HepG2 (cell line): ENCODE measurements at places on chromosomes 2 and 18. TPM values are rescaled to one million over a fixed set of nuclear protein-coding genes. Genes with fewer than 3 reads are reported as not detected.

CLIP4 gene
- total RNA-seq = 0.46 TPM in 2 replicates

GRCh38 chr2:226548732-226549131, 250.9 kb downstream of the IRS1 start:
- peaks cover 9% of the 10 kb centered on the region for H3K4me1 ChIP-seq
- H3K27ac ChIP-seq = no peak overlapping the region
- H3K4me3 ChIP-seq = no peak overlapping the region
- no peaks in the 10 kb centered on the region for H3K27me3 ChIP-seq

AP1S3 gene
- 16.3 and 26.3 TPM in 2 replicates for total RNA-seq

- no peak overlapping the region for H3K4me3 ChIP-seq
- no peaks in the 10 kb centered on the region for H3K36me3 ChIP-seq
- DNase-seq = no peak
- no peaks in the 10 kb centered on the region for H3K27me3 ChIP-seq
- no peak overlapping the region for H3K27ac ChIP-seq
These were observed 1176.5 kb upstream of the TMEFF2 start for GRCh38 chr2:193371200-193371599.

RND3 gene
- 0.13 and 0.73 TPM in 2 replicates for total RNA-seq

GRCh38 chr2:239305771-239306170, 95.0 kb downstream of the HDAC4 start:
- no peaks in the 10 kb centered on the region for H3K36me3 ChIP-seq
- no peak for DNase-seq
- no peaks in the 10 kb centered on the region for H3K27me3 ChIP-seq
- H3K4me1 ChIP-seq = peaks cover 2% of the 10 kb centered on the region
- H3K27ac ChIP-seq = no peak overlapping the region

- no peak for DNase-seq
- no peak overlapping the region for H3K27ac ChIP-seq
- H3K4me3 ChIP-seq = no peak overlapping the region
- H3K36me3 ChIP-seq = no peaks in the 10 kb centered on the region
These were observed 262.1 kb downstream of the MYCN start for GRCh38 chr2:16202266-16203020.

DNA sequence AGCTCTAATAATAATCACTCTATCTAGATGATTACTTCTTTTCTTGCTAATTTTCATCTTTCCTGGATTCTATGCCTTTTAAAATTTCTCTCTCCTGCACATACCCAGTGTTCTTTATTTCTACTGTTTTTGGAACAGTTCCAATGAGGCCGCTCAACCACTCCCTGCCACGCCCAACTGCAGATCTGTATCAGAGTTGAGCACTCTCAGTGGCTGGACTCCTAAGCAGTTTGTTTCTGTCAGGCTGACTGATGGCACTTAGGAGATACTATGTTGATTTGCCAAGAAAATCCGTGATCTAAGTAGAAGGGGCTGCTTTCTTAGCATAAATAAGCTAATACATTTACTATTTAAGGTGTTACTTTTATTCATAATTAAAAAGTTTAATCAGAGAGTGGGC, 192.8 kb downstream of the ARHGAP15 start:
- no peak for DNase-seq
- H3K36me3 ChIP-seq = no peaks in the 10 kb centered on the region
- H3K4me1 ChIP-seq = no peaks in the 10 kb centered on the region
- no peak overlapping the region for H3K27ac ChIP-seq
- H3K27me3 ChIP-seq = no peaks in the 10 kb centered on the region

GRCh38 chr2:196990788-196991461, 64.4 kb upstream of the PGAP1 start:
- no peaks in the 10 kb centered on the region for H3K36me3 ChIP-seq
- H3K4me3 ChIP-seq = no peak overlapping the region
- no peaks in the 10 kb centered on the region; the same call in 1 of the 2 replicates for H3K27me3 ChIP-seq
- H3K27ac ChIP-seq = no peak overlapping the region
- no peaks in the 10 kb centered on the region for H3K4me1 ChIP-seq
- DNase-seq = no peak

DNA sequence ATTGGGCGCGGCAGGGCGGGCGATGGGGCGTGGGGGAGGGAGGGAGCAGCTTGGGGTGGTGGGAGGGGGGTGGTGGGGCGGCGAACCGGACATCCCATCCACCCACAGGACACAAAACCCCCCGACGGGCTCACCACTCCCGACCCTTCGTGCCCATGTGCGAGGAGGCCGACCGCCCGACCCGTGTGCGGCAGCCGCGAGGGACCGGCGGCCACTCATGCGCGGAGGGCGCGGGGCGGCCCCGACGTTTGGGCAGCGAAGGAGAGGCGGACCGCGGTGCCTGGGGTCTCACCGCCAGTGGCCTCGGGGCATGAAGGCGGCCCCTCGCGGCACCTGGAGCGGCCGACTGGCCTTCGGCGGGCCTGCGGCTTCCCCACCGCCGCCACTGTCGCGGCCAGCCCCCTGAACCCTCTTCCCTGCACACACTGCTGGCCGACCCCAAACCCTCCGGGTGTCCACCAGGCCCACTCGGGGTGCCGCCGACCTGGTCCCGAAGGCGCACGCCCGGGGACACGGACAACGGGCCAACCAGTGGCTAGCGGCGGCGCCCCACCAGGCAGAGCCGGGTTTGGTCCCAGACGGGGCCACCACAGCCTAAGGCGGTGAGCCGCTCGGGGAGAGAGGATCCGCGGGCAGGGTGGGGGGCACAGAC, 94.6 kb upstream of the ANKRD30BL start:
- no peaks in the 10 kb centered on the region for H3K27me3 ChIP-seq
- H3K27ac ChIP-seq = no peak overlapping the region
- no peak for DNase-seq
- H3K4me1 ChIP-seq = no peaks in the 10 kb centered on the region

GRCh38 chr2:218880102-218880858, at the start of gene WNT10A:
Gene WNT10A (plus strand): TSS chr2:218880852. CDS start chr2:218880996, 144 bp downstream.
- peaks cover 14% of the 10 kb centered on the region for H3K4me1 ChIP-seq
- H3K4me3 ChIP-seq = no peak within 1 kb of the TSS
- no peaks in the 10 kb centered on the region for H3K36me3 ChIP-seq

GRCh38 chr2:186852508-186852907, 3.5 kb upstream of the ZSWIM2 start:
- no peak overlapping the region for H3K27ac ChIP-seq
- H3K27me3 ChIP-seq = no peaks in the 10 kb centered on the region
- H3K36me3 ChIP-seq = no peaks in the 10 kb centered on the region
- DNase-seq = no peak

- no peaks in the 10 kb centered on the region for H3K36me3 ChIP-seq
- no peaks in the 10 kb centered on the region for H3K27me3 ChIP-seq
- no peak overlapping the region for H3K27ac ChIP-seq
- DNase-seq = no peak
- H3K4me3 ChIP-seq = no peak overlapping the region
These were observed 203.2 kb downstream of the ETAA1 start for GRCh38 chr2:67600222-67600871.

DNA sequence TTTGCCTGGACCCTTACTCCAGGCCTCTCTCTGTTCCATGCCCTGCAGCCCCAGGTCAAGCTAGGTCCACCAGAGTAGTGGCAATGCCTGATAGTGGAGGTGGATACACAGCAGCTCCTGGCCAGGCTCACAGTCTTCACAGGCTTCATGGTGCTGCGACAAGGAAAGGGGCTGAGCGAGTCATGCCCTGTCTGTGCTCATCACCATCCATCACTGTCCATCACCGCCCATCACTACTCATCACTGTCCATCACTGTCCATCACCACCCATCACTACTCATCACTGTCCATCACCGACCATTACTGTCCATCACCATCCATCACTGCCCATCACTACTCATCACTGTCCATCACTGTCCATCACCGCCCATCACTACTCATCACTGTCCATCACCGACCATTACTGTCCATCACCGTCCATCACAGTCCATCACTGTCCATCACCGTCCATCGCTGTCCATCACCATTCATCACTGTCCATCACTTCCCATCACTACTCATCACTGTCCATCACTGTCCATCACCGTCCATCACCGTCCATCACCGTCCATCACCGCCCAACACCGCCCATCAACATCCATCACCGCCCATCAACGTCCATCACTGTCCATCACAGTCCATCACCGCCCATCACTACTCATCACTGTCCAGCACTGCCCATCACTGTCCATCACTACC, 57.1 kb upstream of the OTOS start:
- no peak overlapping the region for H3K27ac ChIP-seq
- H3K36me3 ChIP-seq = no peaks in the 10 kb centered on the region
- no peak for DNase-seq

GRCh38 chr2:236335696-236336574, 71.7 kb upstream of the ASB18 start:
- H3K27me3 ChIP-seq = peaks cover 4% of the 10 kb centered on the region; the same call in 1 of the 2 replicates
- H3K27ac ChIP-seq = no peak overlapping the region
- no peaks in the 10 kb centered on the region for H3K36me3 ChIP-seq
- peaks cover 10% of the 10 kb centered on the region for H3K4me1 ChIP-seq
- H3K4me3 ChIP-seq = no peak overlapping the region
- DNase-seq = no peak

- no peaks in the 10 kb centered on the region for H3K4me1 ChIP-seq
- no peak for DNase-seq
These were observed 5.8 kb upstream of the GPD2 start for GRCh38 chr2:156430236-156430979.

CARF gene
- total RNA-seq = 3.0 and 3.7 TPM in 2 replicates

DNA sequence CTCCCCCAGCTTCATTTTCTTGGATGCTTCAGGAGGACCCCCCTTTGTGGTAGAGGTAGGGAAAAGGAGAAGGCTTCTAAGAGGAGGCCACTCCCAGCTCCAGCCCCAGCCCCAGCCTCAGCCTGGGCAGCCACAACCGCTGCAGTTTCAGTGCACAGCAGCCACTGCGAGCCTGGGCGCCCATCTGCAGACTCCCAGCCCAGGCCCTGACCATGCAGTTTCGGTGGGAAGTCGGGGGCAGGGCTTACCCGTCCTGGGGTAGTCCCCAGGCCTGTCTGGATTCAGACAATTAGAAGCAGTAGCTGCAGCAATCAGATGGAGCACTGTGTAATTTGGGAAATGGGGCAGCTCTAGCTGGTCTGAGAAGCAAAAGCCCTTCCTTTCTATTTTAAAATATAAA, 28.6 kb downstream of the ITM2C start:
- H3K4me3 ChIP-seq = no peak overlapping the region
- no peaks in the 10 kb centered on the region for H3K36me3 ChIP-seq
- no peaks in the 10 kb centered on the region for H3K4me1 ChIP-seq

DUSP2 gene
- not detected in 2 replicates for total RNA-seq

DNA sequence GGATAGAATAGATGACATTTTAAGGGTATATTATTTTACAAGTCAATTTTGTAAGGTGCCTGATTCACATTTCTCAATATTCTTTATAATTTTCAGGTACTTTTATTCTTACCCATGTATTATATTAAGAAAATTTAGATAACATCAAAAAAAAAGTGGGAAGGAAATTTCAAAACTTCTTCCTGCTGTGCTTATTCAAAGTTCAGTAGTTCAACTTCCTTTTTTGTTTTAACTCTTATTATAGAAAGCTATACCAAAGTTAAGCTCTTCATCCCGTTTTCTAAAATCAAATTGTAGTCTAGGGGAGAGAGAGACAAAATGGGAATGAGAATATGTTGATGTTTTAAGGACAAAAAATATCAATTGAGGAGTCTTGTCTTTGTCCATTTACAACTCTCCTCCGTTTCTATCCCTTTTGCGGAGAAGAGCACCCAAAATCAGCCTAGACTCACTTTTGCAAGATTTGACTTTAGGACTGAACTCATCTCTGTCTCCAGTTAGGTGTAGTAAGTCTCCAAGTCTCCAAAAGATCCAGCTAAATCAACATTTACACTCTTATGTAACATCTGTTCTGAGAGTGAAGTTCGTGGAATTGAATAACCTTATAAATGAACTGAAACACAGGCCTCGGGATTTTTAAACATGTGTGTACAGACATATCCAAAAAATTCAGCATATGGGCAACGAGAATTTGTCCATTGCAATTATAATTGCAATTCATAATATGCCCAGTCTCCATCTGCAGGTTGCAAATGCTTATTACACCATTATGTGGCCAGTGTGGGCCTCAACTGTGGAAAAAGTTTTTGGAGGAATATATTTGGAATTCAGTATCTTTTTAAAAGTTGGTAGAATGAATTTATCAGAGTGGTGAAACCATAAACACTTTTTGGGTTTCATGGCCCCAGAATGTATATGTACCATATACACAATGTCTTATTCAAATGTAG, 23.9 kb downstream of the FAM124B start:
- no peak overlapping the region for H3K4me3 ChIP-seq
- H3K36me3 ChIP-seq = no peaks in the 10 kb centered on the region
- 0 out of 2 replicates have a peak, but pooled peaks cover 8% of the 10 kb centered on the region for H3K4me1 ChIP-seq
- no peaks in the 10 kb centered on the region; the same call in 2 of the 3 replicates for H3K27me3 ChIP-seq
- no peak for DNase-seq

ARHGAP28 gene
- not detected in 2 replicates for total RNA-seq

DNA sequence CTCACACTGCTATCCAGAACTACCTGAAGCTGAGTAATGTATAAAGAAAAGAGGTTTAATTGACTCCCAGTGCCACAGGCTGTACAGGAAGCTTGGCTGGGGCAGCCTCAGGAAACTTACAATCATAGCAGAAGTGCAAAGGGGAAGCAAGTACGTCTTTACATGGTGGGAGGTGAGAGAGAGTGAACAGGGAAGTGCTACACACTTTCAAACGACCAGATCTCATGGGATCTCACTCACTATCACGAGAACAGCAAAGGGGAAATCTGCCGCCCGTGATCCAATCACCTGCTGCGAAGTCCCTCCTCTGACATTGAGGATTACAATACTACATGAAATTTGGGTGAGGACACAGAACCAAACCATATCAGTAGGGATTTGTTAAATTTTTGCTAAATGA, 150.4 kb upstream of the NXPH2 start:
- no peaks in the 10 kb centered on the region for H3K27me3 ChIP-seq
- no peaks in the 10 kb centered on the region for H3K36me3 ChIP-seq

UGT1A10 gene
- 0.10 TPM in 1 of 2 replicates, not detected in the other for total RNA-seq

- H3K27me3 ChIP-seq = peaks cover 15% of the 10 kb centered on the region; the same call in 2 of the 3 replicates
- H3K4me1 ChIP-seq = no peaks in the 10 kb centered on the region
- H3K4me3 ChIP-seq = no peak overlapping the region
- no peaks in the 10 kb centered on the region for H3K36me3 ChIP-seq
- no peak overlapping the region for H3K27ac ChIP-seq
These were observed 23.1 kb upstream of the RBMS1 start for GRCh38 chr2:160516547-160517365.

DNA sequence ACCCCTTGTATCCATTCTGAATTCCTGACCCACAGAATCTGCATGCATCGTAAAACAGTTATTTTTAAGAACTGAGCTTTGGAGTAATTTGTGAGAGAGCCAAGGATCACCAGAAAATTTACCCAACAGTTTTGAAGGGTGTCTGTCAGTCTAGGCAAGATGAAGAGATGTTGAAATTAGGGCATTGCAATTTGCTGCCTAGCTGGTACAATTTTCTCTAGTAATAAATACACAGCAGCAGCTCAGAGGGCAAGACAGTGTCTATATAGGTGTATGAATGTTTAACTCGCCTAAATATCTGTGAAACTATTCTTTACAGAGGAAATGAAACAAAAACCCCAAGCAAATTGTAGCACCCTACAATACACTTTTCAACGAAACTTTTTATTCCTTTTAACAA, 377.8 kb upstream of the POU3F3 start:
- peak; percentile 13 for DNase-seq
- no peaks in the 10 kb centered on the region for H3K36me3 ChIP-seq
- H3K4me3 ChIP-seq = peak overlapping the region; percentile 47; the same call in 1 of the 2 replicates
- peaks cover 48% of the 10 kb centered on the region for H3K4me1 ChIP-seq
